Stimulated activated CD8-positive, alpha-beta memory T cell treated with anti-CD3 and anti-CD28 coated beads, Interleukin-4, amount 100 ng/mL, for 1 hour (primary cell): ENCODE measurements at places on chromosomes 16 and 17.

DNA sequence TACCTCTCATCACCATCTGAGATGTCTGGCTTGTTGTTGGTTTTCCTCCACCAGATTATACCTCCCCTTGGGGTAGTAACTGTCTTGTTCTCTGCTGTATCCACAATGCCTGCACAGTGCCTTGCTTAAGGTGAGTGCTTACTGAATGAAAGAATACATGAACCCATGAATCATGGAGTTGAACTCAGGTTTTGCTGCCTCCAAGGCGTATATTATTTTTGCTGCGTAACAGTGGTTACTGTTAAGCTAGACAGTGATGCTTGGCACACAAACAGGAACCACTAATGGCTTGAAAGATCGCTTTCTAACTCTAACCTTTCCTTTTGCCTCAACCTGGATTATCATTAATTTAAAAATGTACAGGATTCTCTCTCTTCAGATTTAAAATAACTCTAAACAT lies 695.8 kb downstream of the TOX3 start:
- no peak for DNase-seq

DNA sequence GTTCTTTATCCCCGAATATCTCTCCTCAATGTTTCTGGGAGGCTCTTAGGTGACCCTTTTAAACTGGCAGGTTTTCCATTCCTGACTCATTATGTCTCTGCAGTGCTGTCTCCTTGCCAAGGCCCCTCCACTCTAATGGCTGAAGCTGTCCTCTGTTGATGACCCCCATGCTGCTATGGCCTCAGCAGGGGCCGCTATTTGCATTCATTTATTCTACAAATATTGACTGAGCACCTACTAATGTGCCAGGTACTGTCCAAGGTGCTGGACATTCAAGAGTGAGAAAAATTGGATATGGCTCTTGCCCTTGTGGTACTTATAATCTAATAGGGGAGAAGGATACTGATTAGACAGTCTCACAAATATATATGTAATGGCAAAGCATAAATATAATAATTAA lies 55.4 kb downstream of the GP2 start:
- no peak for DNase-seq

DNA sequence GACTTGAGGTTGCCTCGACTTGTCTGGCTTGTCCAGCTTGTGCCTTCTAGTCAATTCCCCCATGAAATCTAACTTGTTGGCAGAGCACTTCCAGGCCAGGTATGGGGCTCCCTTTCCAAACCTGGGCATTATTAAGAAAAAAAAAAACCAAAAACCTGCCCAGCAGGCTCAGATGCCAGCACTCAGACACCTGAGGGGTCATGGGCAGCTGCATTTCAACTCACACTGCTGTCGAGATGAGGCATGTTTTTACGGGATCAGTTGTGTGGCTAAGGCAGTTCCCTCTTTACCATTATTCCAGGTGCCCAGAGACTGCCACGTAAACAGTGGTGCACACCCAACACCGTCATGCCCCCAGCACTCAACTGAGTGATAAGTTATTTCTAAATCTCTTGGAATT lies 17.8 kb downstream of the TMEM11 start:
- DNase-seq = no peak

- no peak for DNase-seq
These were observed 15.1 kb downstream of the MPP3 start for GRCh38 chr17:43817826-43818225.

GRCh38 chr17:37614391-37614790 lies 5.2 kb upstream of the SYNRG start:
- no peak for DNase-seq

- no peak for DNase-seq
These were observed 201.4 kb upstream of the CHMP6 start for GRCh38 chr17:80790021-80790765.

- DNase-seq = no peak
These were observed 63.1 kb downstream of the STX8 start for GRCh38 chr17:9512323-9513168.

- no peak for DNase-seq
These were observed 40.1 kb downstream of the RANBP10 start for GRCh38 chr16:67766291-67766690.

DNA sequence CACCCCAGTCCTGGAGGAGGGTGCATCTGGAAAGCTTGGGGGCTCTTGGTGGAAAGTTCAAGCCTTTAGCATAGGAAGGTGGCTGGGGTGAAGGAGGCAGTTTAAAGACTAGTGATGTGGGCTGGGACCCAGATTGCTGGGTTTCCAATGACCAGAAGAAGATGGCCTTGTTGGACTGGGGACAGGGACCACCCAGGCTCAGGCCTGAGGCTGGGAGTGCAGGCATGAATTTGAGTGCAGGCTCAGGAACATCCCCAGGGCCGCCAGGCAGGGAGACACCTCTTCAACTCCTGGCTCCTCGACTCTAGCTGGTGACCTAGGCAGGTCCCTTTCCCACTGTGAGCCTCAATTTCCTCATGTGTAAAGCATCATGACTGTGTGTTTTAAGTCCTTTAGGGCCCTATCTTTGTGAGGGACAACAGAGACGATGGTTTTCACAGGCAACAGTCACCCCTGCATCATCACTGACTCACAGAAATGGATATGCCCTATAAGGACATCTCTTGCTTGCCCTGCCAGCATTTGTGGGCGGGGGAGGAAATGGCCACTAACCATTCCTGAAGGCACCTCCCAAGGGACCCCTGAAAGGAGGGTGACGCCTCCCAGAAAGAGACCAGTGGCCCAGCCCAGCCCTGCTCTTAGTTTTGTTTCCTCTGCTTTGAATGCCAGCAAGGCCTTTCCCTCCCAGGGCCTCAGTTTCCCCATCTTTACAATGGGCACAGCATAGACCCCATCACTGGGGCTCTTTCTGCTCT lies 11.1 kb downstream of the NLRC5 start:
- DNase-seq = no peak

- DNase-seq = no peak
These were observed at the start of gene NHLRC4 for GRCh38 chr16:566475-567372. TSS of gene NHLRC4 (plus strand) at chr16:567005. CDS start at chr16:568048, 1,043 bp downstream.

GRCh38 chr17:81123052-81124048 lies 42.0 kb upstream of the PVALEF start:
- DNase-seq = no peak

DNA sequence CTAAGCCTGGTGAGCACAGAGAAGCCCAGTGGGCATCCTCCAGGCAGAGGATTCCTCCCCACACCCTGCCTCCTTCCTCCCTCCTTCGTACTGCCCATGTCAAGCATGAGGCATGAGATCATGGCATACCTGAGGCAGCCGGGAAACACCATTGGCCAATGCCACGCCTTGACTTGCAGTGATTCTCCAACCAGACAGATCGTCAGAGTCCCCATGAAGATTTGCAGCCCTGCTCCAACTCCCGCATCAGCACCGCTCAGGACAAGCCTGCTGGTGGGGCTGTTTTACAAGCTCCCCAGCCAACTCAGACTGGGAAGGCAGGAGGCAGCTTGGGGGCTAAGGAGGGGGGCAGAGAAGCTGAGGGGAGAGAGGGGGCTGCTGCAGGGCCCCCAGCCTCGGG lies 2.9 kb upstream of the KRT16 start:
- no peak for DNase-seq

- DNase-seq = no peak
These were observed 50.5 kb downstream of the GPR139 start for GRCh38 chr16:20023190-20023589.

GRCh38 chr17:81160306-81160705 lies 5.0 kb upstream of the PVALEF start:
- DNase-seq = no peak

DNA sequence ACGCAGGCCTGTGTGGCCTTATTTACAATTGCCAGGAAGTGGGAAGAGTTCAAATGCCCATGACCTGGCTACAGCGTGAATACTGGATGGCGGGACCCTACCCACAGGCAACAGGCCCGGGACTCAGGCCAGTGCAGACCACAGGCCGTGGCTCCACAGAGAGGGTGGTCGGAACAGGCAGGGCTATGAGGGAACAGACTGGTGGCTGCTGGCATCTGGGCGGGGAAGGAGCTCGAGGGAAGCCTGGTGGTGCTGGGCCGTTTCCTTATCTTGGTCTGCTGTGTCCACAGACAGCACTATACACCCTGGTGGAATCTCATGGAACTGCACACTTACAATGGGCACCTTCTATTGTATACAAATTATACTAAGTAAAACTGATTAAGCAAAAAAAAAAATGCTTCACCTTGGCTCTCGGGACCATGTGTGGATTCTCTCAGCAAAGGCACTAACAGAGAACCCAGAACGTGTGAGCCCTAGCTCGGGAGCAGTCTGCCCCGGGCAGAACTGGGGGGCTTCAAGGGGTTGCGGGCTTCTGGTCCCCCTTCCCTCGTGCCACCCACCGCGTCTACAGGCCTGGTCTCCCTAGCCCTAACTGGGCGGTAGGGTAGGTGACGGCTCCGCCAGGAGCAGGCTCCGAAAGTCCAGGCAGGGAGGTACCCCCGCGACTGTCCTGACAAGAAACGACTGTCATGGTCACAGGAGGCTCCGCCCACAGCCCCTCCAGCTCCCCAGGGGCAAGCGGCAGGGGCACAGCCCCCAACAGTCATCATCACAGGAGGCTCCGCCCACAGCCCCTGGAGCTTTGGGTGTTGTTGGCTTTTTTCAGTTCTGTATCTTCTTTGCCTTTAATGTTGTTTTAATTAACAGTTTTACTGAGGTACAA lies 21.8 kb downstream of the CEP131 start:
- DNase-seq = no peak

DNA sequence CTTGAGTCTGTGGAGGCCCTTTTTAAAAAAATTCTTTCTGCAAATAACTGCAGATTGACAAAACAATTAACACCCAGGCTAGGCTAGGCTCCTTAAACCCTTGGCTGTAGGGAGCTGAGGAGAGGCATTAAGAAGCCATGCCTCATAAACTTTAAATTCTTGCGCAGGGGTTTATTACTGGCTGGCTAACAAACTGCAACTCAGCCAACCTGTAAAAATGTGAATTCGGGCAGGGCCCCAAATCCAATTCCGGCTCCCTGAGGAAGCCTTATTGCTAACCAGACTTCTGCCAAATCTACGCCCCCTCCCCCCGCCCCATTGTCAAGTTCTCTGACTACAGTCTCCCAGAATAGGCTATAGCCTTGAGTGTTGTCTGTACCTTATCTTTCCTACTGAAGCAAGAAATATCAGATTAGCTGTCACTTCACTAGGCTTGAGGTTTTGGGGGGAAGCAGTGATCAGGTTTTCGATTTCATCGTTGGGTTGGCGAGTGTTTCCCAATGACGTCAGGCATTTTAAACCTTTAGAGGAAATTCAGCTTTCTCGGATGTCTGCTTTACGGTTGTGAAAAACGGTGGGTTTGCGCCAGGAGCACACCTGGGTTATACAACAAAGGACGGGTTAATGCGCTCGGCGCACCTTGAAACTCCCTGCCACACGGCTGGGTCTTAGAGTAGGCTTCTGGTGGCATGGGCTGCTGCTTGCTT lies 2.0 kb downstream of the CDH3 start:
- no peak for DNase-seq

- DNase-seq = no peak
These were observed 510.2 kb downstream of the CDH13 start for GRCh38 chr16:83136924-83137323.

- DNase-seq = no peak
These were observed 295.9 kb upstream of the N4BP1 start for GRCh38 chr16:48905632-48906505.

GRCh38 chr17:63458478-63458877 lies 12.4 kb upstream of the CYB561 start:
- DNase-seq = no peak

- no peak for DNase-seq
These were observed 528 bp downstream of the PER1 start for GRCh38 chr17:8151641-8152111.

- no peak for DNase-seq
These were observed 8.4 kb downstream of the HNF1B start for GRCh38 chr17:37736428-37736827.

GRCh38 chr17:30239089-30239462 lies 3.6 kb upstream of the SLC6A4 start:
- no peak for DNase-seq

DNA sequence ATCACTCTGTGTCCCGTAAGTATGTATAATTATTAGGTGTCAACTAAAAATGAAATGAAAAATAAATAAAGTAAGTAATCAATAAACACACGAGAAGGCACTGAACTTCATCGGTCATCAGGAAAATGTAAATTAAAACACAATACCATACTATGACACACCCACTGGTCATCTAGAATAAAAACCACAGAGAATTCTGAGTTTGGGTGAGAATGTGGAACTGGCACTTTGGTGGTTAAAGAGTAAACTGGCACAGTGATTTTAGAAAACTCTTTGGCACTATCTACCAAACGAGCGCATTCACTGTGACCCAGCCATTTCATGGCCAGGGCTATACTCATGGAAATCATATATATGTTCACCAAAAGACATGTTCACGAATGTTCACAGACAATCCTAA lies 98.2 kb downstream of the HS3ST3A1 start:
- no peak for DNase-seq
